Activated naive CD8-positive, alpha-beta T cell treated with anti-CD3 and anti-CD28 coated beads for 36 hours (primary cell): ENCODE measurements at places on chromosomes 11 and 22.

DNA sequence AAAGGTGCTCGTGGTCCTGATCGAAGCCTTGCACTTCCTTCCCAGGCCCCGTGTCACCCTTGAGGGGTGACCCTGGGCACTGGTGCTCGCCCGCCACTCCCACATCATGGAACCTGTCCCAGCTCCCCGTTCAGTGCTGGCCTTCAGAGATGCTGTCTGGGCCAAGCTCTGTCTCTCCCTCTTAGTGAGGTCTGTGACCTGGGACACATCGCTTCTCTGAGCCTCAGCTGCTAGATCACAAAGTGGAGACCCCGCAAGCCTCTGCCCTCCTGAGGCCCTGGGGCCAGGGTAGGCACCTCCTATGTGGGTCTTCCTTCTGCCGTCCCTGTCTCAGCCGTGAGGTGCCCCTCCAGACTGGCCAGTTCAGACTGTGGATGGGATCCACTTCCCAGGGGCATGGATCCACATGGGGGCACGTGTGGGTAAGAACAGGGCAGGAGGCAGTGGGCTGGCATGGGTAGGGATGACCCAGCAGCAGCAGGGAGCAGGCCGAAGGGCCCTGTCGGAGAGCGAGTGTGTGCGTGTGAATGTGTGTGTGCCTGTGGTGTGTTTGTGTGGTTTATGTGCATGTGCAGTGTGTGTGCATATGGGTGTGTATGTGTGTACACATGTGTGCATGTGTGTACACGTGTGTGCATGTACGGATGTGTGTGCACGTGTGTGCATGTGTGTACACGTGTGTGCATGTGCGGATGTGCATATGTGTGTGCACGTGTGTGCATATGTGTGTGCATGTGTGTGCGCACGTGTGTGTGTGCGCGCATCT lies 1073.7 kb downstream of the BRD1 start:
- DNase-seq = no peak

DNA sequence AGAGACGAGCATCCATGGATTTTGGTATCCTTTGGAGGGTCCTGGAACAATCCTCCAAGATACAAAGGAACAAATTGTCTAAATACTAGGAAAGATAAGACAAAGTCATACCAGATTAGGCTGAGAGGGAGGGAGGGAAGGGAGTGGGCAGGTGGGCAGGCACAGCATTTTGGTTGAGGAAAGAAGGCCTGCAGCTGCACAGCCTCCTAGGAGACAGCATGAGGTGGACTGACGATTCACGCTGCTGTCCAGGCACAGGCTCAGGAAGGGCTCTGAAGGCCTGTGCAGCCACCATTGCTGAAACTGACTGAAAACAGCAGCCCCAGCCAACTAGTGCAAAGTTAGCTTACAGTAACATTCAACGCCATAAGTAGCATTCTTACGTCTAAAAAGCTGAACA lies 64.7 kb downstream of the PACSIN2 start:
- DNase-seq = no peak

- DNase-seq = peak; percentile 38
These were observed 41.3 kb upstream of the RDX start for GRCh38 chr11:110337570-110338193.

DNA sequence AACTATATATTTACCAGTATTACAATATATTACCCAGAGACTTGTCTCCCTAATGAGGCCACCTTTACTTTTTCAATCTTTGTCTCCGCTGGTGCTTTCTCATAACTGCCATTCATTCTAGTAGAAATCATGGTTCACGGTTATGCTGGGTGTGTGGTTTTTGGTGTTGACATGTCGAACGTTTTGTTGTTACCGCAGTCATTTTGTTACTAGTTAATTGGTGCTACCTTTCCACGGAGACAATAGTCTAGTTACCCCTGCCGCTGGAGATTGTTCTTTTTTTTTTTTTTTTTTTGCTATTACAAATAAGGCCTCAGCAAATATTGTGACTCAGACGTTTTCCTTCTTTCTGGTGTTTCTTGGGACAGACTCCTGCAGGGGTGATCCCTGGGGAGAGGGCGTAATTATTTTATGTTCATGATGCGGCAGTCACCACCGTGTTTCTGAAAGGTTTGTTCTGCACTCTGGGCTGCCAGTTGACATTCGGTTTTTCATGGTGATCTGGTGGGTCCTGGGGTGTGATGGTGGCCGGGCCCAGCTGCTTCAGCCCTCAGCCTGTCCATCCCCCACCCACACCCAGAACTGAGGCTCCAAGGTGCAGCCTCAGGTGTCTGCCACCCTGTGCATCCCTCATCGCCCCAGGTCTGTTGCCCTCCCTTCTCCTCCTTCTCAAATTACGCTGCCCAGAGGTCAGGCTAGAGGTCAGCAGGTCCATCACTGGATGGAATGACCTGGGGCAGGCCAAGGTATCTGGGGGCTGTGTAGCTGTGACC lies 28.6 kb downstream of the LRP5 start:
- no peak for DNase-seq
